ENCODE measurements at places on chromosomes 16 and 17.

- no peak for DNase-seq
These were observed 985.7 kb downstream of the CDH8 start for GRCh38 chr16:61050547-61050946.

DNA sequence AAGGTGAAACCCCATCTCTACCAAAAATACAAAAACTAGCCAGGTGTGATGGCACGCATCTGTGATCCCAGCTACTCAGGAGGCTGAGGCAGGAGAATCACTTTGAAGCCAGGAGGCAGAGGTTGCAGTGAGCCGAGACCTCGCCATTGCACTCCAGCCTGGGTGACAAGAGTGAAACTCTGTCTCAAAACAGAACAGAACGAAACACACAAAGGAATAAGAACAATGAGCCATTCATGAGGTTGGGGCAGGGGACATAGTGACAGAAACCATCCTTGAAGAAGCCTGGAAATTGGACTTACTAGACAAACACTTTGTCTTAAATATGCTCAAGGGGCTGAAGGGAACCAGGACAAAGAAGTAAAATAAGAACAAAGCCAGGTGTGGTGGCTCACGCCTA lies 39.4 kb downstream of the WDR45B start:
- no peak for DNase-seq

- no peak for DNase-seq
These were observed 234.7 kb downstream of the KATNIP start for GRCh38 chr16:27784351-27785306.

DNA sequence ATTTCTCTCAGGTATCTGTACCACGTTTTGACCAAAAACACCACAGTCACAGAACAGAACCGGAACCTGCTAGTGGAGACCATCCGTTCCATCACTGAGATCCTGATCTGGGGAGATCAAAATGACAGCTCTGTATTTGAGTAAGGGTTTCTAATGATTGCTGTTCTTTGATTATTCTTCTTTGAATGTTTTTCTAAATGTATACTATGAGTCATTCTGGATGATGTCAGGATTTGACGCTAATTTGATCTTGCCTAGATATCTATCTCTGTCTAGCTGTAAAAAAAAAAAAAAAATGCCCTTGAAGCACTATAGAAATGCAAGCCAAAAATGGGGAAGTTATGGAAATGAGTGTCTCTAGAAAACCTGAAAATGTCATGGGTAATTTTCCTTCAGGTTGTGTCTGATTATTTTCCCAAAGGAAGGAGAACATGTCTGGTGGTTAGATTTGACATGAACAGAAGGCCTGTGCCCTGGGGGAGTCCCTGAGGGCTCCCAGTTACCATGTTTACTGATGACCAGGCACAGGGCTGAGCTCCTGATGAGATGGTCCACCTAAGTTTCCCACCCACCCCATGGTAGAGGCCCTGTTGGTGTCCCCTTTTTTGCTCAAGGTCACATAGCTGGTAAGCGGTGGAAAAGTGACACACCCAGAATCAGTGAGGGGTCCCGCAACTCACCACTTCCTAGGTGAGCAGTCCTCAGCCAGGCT lies 13.6 kb downstream of the CLEC16A start:
- DNase-seq: no peak

- no peak for DNase-seq
These were observed 47.4 kb downstream of the PECAM1 start for GRCh38 chr17:64343071-64343774.

- DNase-seq: no peak
These were observed 5.2 kb upstream of the TMEM235 start for GRCh38 chr17:78226055-78226758.

DNA sequence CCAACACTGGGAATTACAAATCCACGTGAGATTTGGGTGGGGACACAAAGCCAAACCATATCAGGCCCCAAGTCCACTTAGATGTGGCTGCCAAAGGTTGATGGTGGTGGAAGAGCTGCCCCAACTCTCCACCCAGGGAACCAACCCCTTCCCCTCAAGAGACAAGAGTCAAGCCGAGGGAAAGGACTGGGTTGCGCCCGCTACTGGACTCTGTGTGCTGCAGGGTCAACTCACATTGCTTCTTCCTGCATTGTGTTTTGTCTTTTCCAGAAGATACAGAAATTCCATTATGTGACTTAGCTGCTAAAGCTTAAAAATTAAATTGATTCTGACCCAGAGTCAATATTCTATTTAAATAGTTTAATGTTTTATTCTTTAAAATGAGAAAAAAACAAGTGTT lies 58.5 kb downstream of the ADAMTS18 start:
- no peak for DNase-seq

DNA sequence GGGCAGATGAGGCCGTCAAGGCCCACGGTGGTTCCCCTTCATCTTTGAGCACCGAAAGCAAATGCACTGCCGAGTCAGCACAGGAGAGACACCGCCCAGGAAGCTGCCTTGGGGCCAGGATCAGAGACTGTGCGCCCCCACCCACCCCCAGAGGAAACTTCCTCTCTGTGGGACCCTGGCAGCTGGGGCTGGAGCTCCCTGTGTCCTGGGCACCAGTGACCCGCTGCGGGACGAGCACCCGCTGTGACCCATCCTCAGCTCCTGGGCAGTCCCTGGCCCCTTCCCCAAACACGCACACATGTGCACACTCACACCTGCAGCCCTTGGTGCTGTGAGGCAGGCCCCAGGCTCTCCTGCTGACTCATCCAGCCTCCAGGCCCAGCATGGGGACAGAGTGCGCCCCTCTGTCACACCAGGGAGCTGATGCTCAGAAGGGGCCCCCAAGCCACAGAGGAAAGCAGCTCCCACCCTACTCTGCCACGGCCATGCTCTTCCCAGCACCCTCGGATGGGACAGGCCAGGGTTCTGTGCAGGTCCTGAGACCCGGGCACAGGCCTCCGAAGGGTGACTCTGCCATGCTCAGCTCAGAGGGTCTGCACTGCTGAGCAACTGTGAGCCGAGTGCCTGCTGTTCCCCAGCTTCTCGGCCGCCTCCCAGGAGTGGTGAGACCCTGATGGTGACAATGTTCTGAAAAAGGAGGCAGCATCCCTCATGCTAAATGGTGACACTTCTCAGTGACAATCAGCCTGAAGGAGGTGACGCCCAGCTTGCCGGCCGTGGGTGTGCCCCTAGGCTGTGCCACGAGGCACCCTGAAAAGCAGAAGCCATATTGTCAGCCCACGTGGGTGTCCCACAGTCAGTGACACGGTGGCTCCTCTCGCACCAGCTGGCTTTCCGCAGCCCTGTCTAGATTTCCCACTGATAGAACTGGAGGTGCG lies 3.6 kb downstream of the PIEZO1 start:
- no peak for DNase-seq

DNA sequence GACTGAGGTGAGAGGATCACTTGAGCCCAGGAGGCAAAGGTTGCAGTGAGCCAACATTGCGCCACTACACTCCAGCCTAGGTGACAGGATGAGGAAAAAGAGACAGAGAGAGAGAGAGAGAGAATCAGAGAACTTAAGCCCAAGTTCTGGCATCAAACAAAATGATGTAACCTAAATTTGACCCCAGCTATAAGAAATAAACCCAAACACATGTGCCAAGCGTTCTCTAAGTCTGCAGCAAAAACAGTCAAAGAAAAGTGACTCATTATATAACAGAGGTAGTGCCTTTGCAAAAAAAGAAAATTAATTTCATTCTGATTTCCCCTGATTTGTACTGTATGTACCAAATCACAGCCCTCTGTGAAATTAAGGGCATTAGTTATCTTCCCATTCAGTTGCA lies 89.5 kb downstream of the CDH11 start:
- no peak for DNase-seq

DNA sequence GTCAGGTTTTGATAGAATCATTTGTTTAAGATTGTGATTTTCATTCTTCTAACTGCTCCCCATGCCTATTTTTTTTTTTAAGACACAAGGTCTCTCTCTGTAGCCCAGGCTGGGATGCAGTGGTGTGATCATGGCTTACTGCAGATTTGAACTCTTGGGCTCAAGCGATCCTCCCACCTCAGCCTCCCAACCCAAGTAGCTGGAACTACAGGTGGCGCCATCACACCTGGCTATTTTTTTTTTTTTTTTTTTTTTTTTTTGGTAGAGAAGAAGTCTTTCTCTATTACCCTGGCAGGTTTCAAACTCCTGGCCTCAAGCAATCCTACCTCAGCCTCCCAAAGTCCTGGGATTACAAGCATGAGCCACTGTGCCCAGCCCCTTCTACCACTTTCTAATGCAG lies 223.3 kb downstream of the CBLN1 start:
- DNase-seq: no peak

Measured in activated naive CD8-positive, alpha-beta T cell treated with anti-CD3 and anti-CD28 coated beads, Interleukin-2, amount 50 U/mL, for 16 hours (primary cell).